Stimulated activated CD4-positive, alpha-beta T cell treated with anti-CD3 and anti-CD28 coated beads, Interleukin-2, amount 100 ng/mL, for 48 hours (primary cell): ENCODE measurements at places on chromosomes 5 and 9.

DNA sequence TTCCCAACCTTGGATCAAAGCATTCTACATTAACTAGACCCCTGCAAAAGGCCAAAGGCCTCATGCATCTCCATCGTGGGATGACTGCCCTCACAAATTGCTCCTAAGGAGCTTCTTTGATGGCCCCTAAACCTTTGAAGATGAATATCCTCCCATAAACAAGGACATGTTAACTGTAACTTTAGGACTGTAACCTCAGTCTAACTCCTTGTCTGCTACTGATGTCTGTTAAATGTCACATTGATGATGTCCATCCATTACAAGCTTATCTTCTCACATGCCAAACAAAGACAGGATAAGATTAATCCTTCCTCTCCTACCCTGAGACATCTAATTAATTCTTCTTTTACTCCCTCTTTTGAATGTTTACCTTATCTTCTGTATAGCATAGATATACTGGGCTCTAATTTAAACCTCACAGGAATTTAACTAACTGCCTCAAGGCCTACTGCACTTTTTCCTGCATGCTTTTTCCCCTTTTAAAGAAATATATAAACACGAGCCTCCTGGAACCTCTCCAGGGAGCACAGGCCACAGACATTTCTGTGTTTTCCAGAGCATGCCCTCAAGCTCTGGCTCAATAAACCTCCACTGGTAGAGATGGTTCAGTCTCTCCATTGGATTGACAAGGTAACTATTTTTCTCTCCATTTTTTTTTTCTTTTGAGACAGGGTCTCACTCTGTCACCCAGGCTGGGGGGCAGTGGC is 90.6 kb upstream of the SLC25A48 start:
- no peak for DNase-seq

DNA sequence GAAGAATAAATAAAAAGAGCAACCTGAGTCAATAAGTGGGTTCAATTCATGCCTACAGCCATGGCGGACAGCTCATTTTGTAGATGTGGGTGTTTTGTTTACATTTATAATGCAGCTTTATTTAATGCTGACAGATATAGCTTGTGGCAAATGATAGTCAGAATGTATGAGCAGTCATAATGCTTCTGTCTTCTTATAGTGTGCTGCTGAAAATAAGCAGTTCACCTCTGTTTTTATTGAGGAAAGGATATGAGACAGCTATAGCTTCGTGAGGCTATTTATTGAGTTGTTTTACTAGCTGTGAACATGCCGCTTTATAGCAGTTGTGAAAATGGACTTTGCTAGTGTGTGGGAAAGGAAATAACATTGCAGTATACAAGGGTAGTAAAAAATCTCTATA is 147.4 kb downstream of the PBX3 start:
- DNase-seq: no peak

- DNase-seq: no peak
Observed at GRCh38 chr9:70061776-70062175, 18.1 kb downstream of the MAMDC2 start.

GRCh38 chr5:74130155-74130897 is 504.3 kb downstream of the ARHGEF28 start:
- DNase-seq: no peak

- no peak for DNase-seq
Observed at GRCh38 chr5:96582343-96582742, 79.8 kb upstream of the CAST start.
